ENCODE measurements at places on chromosomes 12 and 14. TPM values are rescaled to one million over a fixed set of nuclear protein-coding genes. Genes with fewer than 3 reads are reported as not detected.

DNA sequence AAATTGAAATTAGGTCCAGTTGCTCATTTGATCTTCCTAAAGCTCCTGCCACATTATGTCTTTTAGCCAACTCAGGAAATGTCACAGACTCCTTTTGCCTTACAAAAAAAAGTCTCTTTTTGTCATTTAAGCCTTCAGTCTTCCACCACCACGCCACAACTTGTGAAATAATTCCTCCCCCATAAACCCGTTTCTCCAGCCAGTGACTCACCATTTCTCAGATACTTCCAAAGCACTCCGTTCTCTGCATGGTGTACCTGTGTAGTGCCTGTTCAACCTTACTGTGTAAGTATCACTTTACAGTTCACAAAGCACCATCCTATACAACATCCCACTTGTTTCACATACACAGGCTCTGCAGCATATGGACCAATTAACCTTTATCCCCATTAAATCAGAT, 139.5 kb upstream of the AEBP2 start:
- no peak for DNase-seq

DNA sequence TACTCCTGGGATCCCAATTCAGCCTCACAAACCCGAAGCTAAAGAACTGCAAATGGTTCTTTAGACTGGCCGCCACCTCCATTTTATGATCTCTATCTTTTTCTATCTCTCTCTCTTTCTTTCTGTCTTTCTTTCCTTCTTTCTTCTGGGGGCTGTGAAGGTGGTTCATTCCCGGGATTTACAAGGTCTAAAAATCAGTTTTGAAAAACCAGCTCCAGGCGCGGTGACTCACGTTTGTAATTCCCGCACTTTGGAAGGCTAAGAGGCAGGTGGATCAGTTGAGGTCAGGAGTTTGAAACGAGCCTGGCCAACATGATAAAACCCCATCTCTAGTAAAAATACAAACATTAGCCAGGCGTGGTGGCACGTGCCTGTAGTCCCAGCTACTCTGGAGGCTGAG, 67.2 kb upstream of the VASH1 start:
- no peak for DNase-seq

- DNase-seq, result no peak
Observed at GRCh38 chr14:67071506-67071905, 117.7 kb upstream of the GARIN2 start.

Gene STON2
- 0.08 TPM for total RNA-seq

DNA sequence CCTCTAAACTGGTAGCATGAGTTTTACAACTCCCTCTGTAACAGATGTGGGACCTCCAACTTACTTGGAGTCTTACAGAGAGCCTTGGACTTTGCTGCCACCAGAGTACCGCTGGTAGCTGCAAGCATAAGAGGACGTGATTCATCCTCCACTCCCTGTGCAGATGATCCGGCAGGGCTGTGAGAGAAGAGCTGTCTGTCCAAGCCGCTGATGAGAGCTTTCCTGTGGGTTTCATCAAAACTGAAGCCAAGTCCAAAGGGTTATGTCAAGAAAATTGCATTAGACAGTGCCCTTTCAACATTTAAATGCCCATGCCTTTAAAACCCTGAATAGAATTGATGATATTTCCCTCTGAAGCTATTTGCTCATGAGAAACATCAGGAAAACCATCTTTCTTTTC, 85.8 kb downstream of the LLPH start:
- no peak for DNase-seq

GRCh38 chr12:120254809-120255208, 10.7 kb downstream of the PXN start:
- no peak for DNase-seq

DNA sequence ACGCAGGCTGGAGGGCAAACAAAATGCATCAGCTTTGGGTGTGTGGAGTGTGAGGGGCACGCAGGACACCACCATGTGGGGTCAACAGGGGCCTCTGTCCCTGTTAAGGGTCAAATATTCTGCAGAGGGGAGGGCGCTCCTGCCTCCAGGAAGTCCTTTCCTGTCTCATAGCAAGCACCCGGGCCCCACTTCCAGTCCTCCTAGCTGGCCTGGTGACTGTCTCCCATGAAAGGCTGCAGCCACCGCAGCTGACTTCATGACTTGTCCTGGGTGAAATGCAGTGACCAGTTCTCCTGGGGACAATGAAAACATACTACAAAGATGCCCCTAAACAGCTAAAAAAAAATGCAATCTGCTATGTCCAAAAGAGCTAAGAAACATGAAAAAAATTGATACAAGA, 53.6 kb downstream of the LGMN start:
- no peak for DNase-seq

GRCh38 chr14:97788364-97788763, 991.2 kb downstream of the VRK1 start:
- no peak for DNase-seq

- no peak for DNase-seq
Observed at GRCh38 chr14:21543521-21543960, 17.4 kb upstream of the SALL2 start.

- DNase-seq, result no peak
Observed at GRCh38 chr12:83841620-83842019, 1071.0 kb downstream of the SLC6A15 start.

GRCh38 chr14:101956179-101956885, 8.0 kb upstream of the DYNC1H1 start:
- DNase-seq, result no peak

Gene HNF1A
- total RNA-seq, result not detected

Gene ASB2
- total RNA-seq, result 14.9 TPM

Gene FLRT2
- 15.8 TPM for total RNA-seq

DNA sequence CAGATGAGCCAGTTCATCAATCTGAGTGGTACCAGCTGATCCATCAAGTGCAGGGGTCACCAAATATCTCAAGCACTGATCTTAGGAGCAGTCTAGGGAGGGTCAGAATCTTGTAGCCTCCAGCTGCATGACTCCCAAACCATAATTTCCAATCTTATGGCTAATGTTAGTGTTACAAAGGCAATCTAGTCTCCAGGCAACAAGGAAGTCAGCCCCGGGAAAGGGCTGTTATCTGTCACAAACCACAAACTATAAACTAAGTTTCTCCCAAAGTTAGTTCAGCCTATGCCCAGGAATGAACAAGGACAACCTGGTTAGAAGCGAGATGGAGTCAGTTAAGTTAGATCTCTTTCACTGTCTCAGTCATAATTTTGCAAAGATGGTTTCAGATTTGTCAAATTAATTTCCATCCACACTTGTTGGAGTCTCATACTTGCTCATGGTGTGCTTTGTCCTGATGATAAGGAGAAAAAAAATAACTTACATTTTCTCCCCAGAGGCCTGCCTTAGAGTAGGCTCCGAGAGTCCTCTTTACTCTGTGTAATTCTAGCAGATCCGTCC, 3.9 kb upstream of the ABHD4 start:
- DNase-seq, result no peak

Gene SYT1
- 31.9 TPM for total RNA-seq

DNA sequence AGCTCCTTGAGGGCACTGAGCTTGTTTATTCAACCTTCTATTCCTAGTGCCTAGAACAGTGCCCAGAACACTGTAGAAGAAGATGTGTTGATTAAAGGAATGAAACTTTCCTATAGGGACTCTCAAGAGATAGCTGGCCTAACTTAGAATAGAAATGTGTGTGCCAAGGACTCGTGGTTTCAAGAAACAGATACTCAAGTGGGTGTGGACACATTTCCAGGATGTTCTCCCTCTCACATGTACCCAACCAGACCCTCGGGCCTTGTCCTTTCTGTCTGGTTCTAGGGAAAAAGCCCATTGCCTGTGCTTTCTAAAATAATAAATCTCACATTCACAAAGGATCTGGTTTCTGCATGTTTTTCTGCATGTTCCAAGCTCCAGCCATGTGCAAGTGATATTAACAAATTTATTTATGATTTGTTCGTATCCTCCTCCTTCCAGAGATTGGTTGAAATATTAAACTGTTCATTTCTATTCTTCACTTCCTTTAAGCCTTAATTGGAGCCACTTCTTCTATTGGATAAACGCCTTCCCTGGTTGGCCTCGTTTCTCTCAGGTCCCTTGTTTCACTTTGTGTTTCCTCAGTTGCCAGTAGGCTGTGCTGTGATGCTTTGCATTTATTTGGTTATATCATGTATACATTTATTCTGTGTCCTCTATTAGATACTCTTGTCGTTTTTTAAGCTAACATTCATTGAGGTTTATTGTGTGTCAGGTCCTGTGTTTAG, 89.8 kb downstream of the CRADD start:
- DNase-seq, result no peak

- DNase-seq, result no peak
Observed at GRCh38 chr14:70811050-70811449, 1.7 kb upstream of the MAP3K9 start.

DNA sequence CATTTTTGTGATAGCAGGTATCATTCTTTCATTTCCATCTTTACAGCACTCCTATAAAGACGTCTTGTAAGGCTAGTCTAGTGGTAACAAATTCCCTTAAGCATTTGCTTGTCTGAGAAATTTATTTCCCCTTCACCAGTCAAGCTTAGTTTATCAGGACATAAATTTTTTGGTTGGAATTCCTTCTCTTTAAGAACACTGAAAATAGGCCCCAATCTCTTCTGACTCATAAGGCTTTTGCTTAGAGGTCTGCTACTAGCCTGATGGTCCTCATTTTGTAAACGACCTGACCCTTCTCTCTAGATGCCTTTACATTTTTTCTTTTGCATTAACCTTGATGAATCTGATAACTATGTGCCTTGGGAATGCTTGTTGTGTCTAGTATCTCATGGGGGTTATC, 20.3 kb downstream of the OLR1 start:
- DNase-seq, result no peak

DNA sequence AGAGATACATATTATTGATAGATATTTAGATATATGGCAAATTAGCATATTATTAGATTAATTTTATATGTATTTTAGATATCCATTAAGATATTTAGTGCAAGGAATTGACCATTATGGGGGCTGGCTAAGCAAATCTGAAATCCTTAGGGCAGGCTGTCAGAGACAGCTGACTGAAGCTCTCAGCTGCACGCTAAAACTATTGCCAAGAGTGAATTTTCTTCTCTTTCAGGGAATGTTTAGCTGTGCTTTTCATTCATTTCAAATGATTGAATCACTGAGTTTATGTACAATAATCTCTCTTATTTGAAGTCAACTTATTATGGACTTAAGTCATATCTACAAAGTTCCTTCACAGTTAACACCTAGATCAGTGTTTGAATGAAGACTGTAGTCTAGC, 566.5 kb downstream of the LRFN5 start:
- DNase-seq, result no peak

DNA sequence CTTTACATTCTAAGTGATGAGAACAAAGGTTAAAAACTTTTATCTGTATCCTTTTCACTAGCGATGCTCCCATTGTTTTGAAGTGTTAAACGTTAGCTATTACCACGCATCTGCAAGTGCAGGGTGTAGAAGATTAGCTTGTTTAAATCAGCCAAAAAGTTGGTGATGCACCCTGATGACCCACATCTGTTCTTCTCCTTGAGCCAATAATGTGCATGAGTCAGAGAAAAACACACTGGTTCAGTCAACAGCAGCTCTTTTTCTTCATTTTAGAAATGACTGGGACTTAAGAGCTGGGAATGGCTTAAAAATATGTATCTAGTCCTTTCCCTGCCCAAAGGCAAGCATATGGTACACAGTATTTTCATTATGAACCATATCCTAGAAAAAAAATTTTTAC, 323.5 kb upstream of the PDE3A start:
- no peak for DNase-seq

DNA sequence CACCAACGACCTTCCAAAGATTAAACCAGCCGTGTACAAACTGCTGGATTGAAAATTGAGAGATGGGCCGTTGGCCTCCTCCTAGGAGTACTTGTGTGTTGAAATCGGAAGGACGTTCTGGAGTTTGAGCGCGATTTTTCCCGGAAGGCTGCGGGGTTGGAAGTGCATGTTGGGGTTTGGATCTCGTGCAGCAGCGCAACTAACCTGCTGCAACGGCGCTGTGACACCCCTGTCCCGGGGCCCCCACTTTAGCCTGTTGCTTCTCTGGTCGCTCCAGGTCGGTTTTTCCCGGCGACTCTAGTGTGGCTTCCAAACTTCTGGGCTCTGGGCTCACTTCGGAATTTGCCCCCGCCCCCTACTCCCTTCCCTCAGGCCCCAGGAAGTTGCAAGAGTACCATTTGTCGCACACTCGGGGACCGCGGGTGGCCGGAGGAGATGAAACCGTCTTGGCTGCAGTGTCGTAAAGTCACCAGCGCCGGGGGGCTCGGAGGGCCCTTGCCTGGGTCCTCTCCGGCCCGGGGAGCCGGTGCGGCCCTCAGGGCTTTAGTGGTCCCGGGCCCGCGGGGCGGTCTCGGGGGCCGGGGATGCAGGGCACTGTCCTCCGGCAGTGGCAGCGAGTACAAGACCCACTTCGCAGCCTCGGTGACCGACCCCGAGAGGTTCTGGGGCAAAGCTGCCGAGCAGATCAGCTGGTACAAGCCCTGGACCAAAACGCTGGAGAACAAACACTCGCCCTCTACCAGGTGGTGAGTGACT, at the start of gene ACSS3:
TSS of gene ACSS3 (plus strand) at position 394 of the 756 bp plus-strand sequence. CDS start at position 436, 42 bp downstream.
- no peak for DNase-seq

DNA sequence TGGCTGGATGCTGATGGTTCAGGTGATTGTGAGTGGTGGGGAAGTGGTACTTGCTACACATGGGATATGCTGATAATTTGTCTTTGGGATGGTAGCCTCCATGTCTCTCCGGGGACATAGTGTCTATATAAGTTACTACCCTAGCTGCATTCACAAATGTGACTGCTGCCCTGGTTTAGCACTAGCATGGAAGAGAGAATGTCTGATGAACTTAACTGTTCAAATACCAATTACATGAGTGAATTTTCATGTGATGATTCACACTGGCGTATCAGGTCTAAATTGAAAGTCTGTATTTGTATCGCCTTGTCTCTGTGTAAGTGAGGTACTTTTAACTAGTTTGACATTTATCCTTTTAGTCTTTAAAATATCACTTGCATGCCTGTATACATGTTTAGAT, 34.4 kb downstream of the ATF7IP start:
- DNase-seq, result no peak

DNA sequence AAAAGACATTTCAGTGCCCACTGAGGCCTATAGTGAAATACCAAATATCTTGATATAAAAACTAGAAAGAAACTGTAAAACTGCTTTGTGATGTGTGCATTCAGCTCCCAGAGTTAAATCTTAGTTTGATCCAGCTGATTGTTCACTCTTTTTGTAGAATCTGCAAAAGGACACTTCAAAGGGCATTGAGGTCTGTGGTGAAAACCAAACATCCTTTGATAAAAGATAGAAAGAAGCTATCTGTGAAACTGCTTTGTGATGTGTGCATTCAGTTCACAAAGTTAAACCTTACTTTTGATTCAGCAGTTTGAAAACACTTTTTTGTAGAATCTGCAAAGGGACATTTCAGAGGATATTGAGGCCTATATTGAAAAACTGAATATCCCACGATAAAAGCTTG, 290.7 kb upstream of the ALG10B start:
- DNase-seq, result no peak

- DNase-seq, result no peak
Observed at GRCh38 chr14:68893566-68893965, 85.5 kb downstream of the ACTN1 start.

- DNase-seq, result no peak
Observed at GRCh38 chr12:112331886-112332285, 50.3 kb downstream of the HECTD4 start.

Gene DYNLL1
- total RNA-seq, result 497 TPM

Gene CCDC177
- total RNA-seq, result not detected

Data from SJSA1 (cell line).